GM12892 (cell line): ENCODE measurements at places on chromosomes 11 and 22.

GRCh38 chr11:109993786-109994185 is 99.4 kb upstream of the ZC3H12C start:
- DNase-seq: no peak

- DNase-seq: no peak
These were observed 93.8 kb downstream of the KCNC1 start for GRCh38 chr11:17828311-17828751.

GRCh38 chr11:132846075-132846474 is 686.2 kb downstream of the OPCML start:
- DNase-seq: no peak

GRCh38 chr22:22060200-22061084 is 77.9 kb upstream of the TOP3B start:
- DNase-seq: peak; percentile 55

GRCh38 chr22:40050258-40050657 is 55.5 kb downstream of the FAM83F start:
- DNase-seq: peak; percentile 59

DNA sequence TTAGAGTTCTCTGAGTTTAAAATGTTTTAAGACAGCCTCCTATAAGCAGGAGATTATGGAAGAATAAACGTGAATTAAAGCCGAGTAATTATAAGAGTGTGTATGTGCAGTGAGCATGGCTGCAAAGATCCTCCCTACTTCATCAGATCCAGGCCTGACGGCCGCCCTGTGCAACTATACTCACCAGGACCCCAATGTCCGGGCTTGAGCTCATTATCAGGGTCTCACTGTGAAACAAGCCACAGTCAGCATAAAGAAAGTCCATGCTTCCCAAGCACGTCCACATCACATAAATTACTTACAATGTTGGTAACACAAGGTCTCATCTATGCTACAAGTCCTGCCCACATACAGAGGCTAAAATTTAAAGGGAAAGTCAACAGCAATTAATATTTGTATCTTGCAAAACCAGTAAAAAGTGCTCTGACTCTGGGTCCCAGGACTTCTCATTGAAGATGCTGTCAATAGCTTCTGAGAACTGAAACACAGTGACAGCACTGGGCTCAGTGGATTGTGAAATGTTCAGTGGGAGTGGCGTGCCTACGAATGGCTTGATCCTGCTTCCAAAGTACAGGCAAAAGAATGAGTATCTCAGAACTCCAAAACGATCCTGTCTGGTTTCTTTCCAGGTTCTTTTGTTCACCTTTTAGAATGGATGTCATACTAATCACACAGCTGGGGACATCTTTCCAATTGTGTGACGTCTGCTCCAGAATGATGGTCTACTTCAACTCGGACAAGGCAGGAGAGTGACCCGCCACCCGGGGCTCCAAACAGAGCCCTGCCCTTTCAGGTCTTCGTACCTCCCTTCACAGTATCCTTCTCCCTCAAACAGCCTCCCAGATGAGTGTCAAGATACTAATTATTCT is 72.1 kb upstream of the ARFGAP3 start:
- DNase-seq: no peak

- DNase-seq: peak; percentile 61
These were observed 131.2 kb downstream of the BUD13 start for GRCh38 chr11:116641561-116642045.

DNA sequence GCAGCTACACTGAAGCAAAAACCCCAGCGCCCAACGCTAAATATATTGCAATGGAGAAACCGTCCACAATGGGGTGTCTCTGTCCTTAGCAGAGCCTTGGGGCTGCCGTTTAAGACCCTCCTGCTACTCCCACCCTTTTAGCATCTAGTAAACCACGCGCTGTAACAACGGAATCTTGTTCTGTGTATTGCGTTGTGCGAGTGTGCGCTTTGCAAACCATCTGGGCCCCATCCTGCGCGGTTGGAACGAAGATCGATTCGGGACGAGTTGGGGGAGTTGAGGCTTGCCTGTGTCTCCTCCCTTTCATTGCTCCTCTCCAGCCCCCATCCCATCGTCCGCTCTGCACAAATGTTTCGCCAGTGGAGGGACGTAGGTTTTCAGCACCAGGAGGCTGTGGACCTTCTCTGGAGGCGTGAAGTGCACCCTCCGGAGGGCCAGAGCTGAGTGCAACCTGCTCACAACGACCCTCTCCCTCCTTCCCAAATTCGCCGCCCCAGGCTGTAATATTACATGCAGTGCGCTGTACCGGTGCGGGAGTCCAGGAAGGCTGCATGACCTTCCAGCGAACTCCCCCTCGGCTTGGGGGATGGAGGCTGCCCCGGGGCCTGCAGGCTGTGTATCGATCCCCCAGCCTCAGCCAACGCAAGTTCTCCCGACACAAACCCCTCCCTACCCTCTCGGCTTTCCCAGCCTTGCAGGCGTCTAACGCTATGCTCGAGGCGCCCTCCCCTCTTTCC is 1.6 kb upstream of the KMT2A start:
- DNase-seq: peak; percentile 31

- DNase-seq: no peak
These were observed 11.3 kb upstream of the NXF1 start for GRCh38 chr11:62816557-62816956.

DNA sequence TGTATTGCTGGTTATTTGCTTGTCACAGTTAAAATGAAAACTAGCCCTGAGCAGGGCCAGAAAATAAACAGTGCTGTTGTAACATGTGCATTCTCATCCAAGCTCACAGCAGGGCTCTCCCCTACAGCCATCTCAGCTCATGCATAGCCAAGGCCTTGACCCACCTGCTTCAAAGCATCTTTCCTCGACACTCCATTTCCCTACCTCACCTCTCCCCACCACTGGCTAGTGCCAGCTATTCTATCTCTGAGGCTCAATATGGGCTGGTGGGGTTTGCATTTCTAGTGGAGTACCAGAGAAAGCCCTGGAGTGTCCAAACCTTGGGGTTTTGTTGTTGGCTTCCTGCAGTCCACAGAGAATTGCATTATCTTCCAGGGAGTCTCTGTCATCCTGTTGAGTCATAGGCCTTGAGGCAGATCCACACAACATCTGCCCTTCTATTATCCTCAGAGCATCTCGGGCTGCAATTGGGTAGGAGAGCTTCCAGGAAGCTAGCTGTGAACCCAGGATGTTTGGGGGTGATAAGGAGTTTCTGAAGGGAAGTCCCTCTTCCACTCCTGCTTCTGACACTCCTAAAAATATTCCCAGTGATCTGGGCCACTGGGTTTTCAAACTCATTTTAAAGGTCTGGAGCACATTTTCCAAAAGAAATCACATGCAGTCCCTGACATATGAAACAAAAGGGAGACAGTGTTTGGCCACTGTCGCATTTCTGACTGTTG is 36.1 kb upstream of the AMOTL1 start:
- no peak for DNase-seq

GRCh38 chr22:35381424-35382009 is 621 bp downstream of the HMOX1 start:
- DNase-seq: no peak

DNA sequence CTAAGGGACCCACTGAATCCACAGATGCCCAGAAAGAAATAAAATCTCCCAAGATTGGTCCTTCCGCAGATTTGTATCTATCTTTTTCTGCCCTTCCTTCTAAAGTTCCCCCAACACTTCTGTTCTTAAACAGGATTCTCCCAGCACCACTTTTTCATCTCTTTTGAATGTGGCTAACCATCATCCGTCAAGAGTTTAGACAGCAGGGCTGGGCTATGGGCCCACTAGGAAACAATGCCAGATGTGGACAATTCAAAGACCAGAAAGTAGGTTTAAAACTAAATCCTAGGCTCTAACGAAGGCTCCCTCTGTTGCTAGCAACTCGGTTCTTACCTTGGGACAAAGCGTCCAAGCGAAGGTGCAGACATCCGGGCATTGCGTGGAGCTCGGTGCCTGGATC is 100.0 kb downstream of the AMBRA1 start:
- DNase-seq: no peak

GRCh38 chr11:95802806-95803205 is 12.5 kb downstream of the CEP57 start:
- DNase-seq: no peak

- DNase-seq: no peak
These were observed 162.5 kb downstream of the ETS1 start for GRCh38 chr11:128424851-128425285.

DNA sequence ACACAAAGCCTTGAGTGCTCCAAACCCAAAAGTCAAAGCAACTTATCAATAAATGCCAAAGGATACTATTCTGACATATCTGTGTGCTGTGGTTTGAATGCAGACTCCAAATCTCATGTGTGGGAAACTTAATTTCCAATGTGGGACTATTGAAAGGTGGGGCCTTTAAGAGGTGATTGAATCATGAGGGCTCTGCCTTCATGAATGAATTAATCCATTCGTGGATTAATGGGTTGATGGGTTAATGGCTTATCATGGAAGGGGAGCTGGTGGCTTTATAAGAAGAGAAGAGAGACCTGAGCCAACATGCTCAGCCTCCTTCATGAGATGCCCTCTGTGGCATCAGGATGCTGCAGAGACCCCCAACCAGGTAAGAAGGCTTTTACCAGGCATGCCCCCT is 16.8 kb upstream of the ZNF280A start:
- DNase-seq: no peak

DNA sequence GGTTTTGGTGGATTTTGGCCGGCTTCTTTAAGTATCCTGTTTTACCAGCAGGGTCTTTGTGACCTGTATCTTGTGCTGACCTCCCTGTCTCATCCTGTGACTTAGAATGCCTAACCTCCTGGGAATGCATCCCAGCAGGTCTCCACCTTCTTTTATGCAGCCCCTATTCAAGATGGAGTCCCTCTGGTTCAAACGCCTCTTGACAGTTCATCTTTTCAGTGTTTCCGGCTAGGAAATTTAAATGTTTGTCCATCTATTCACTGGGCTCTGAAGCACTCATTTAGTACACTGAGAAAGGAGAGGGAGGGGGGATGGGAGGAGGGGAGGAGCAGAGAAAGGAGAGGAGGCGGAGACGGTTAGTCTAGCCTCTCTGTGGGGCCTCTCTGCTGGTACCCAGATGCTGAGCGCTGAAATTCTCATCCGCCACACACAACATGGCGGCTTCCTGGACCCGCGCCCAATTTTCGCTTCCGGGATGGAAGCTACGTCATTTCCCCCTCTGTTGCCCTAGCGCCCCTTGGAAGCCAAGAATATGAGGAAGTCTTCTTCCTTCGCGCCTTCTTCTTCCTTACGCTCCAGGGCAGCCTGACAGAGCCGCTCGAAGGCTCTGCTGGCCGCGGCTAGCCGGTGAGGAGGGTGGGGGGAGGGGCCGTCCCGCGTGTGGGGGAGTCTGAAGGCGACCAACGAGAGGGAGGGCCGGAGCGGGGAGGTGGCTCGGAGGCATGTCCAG is 69.0 kb upstream of the SYT13 start:
- DNase-seq: no peak

DNA sequence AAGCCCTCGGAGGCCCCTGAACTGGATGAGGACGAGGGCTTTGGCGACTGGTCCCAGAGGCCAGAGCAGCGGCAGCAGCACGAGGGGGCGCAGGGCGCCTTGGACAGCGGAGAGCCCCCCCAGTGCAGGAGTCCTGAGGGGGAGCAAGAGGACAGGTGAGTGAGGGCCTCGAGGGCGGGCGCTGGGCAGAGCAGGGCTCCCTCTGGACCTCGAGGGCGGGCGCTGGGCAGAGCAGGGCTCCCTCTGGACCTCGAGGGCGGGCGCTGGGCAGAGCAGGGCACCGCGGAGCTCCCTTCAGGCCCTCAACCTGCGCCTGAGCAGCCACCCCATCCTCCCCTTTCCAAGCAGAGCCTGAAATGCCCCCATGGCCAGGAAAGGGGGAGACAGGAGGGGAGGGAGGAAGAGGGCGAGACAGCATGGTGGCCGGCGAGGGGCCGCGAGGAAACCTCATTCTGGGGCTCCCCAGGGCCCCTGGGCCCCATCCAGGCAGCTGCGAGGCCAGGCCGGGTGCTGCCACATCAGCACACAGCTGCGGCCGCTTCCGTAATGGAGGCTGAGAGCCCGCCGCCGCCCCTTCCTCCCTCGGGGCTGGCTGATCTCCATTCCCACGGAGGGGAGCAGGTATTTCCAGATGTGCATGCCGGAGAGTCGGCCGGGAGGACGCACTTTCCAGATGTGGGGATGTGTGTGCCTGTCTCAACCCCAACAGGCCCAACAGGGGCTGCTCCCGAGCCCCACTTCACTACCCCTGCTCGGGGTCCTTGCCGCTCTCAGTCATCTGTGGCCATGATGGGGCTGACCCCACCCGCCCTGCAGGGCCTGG is 10.0 kb downstream of the PRR33 start:
- peak; percentile 39 for DNase-seq

GRCh38 chr11:123801765-123802164 is 4.4 kb downstream of the OR6M1 start:
- no peak for DNase-seq

- no peak for DNase-seq
These were observed 24.3 kb downstream of the SCN4B start for GRCh38 chr11:118128310-118128709.

DNA sequence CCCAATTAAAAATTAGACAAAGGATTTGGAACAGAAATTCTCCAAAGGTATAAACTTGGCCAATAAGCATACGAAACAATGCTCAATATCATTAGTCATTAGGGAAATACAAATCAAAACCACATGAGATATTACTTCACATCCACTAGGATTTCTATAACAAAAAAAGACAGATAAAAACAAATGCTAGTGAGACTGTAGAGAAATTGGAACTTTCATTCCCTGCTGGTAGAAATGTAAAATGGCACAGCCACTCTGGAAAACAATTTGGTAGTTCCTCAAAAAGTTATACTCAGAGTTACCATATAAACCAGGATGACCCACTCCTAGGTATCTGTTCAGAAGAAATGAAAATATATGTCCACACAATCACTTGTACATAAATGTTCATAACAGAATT is 71.6 kb downstream of the RPL27A start:
- DNase-seq: no peak
